Mammary epithelial cell (primary cell): ENCODE measurements at places on chromosomes 4 and X.
A peak's percentile ranks its signal among the peaks of the same experiment; 100 is the strongest.

DNA sequence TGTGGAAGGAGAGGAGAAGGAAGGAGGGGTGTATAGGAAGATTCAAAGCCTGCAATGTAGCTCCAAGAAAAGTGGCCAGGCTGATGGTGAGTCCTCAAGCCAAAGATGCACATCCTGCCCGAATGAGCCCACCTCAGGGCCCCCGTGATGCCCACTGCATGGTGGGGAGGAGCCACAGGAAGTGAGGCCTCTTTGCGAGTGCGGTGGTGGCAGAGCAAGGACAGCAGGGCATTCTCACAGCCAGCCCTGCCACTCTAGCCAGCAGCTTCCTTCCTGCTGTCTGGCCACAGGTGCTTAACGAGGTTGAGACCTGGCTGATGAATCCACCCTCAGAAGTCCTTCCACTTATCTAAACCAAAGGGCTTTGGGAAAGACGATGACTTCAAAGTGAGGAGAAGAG, 55.8 kb downstream of the BCOR start:
- no peak for DNase-seq

GRCh38 chrX:152900937-152901445, 3.1 kb downstream of the ZNF185 start:
- DNase-seq, result no peak

DNA sequence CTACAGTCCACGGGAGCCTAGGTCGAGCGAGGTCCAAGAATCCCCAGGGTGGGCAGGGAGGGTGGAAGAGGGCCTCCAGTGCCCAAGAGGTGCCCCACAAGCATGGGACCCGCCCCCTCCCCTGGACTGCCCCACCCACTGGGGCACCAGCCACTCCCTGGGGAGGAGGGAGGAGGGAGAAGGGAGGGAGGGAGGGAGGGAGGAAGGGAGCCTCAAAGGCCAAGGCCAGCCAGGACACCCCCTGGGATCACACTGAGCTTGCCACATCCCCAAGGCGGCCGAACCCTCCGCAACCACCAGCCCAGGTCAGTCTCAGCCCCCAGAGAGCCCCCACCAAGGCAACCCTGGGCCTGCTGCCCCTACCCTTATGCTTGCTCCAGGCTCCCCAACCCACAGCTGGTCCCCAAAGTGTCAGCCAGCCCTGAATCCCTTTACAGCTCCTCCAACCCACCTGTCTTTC, at the start of gene GATA1:
Gene GATA1, plus strand, starts transcription at position 250 of the 460 bp plus-strand sequence. CDS start 4,520 bp downstream, outside the sequence.
- DNase-seq, result no peak

- no peak for DNase-seq
These were observed 691.9 kb downstream of the TECRL start for GRCh38 chr4:63717384-63717783.

DNA sequence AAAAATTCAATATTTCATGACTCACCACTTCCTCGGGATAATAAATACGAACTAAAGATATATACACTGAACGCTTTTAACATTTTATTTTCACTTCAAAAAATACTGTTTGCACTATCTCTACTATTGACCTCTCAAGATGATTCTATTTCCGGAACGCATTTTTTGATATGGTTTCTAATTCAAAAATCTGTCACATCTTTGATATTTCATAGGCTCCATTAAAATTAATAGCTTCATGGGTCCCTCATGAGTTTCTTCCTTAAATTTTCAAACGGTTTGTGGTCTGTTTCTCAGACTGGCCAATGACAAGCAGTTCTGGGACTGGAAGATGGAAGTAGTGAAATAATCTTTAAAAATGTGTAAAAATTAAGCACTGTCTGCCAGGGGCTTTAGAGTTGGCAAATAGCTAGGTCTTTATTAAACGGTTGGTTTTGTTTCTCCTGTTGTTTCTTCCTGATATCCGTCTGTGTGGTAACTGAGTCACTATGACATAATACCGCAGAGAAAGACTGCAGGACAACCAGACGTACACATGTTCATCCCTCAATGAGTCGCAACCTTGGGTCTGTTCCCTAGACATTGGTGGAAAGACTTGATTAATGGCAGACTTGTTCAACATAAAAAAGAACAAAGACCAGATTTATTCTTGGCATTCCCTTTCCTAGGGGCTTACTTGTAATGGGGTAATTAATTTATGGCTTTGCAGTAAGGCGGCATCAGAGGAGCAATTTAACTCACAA, 133.8 kb downstream of the PALLD start:
- peak; percentile 92 for DNase-seq

- DNase-seq, result no peak
These were observed 7.3 kb upstream of the SEC24D start for GRCh38 chr4:118843237-118843636.

DNA sequence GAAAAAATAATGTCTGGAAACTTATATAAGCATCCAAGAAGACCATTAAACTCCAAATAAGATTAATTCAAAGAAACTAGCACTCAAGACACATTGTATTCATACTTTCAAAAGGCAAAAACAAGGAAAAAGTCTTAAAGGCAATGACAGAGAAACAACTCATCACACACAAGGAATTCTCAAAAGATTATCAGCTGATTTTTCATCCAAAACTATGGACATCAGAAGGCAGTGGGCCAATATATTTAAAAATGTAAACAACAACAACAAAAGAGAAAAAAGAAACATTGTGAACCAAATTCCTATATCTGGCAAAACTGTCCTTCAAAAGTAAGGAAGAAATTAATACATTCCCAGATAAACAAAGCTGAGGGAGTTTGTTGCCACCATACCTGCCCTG, 711.4 kb upstream of the GALNTL6 start:
- DNase-seq, result no peak

- DNase-seq, result no peak
These were observed 795.7 kb downstream of the ADGRL3 start for GRCh38 chr4:61995717-61996340.

- DNase-seq, result no peak
These were observed 528.6 kb downstream of the ANKRD50 start for GRCh38 chr4:124183926-124184325.

DNA sequence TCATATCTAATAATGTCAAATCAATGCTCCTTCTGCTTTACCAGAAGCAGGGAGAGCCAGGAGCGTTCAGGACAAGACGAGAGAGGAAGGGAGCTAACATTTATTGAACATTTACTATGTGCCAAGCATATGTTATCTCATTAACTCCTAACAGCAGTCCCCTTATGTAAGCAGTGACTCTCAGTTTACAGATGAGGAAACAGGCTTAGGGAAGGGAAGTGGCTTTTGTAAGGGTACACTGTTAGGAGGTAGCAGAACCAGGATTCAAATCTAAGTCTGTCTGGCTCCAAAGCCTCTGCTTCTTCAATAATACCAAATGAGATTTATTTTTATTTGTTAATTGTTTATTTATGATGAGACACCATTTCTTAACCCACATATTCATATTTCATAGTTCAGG, 2.6 kb upstream of the STARD8 start:
- DNase-seq, result no peak

DNA sequence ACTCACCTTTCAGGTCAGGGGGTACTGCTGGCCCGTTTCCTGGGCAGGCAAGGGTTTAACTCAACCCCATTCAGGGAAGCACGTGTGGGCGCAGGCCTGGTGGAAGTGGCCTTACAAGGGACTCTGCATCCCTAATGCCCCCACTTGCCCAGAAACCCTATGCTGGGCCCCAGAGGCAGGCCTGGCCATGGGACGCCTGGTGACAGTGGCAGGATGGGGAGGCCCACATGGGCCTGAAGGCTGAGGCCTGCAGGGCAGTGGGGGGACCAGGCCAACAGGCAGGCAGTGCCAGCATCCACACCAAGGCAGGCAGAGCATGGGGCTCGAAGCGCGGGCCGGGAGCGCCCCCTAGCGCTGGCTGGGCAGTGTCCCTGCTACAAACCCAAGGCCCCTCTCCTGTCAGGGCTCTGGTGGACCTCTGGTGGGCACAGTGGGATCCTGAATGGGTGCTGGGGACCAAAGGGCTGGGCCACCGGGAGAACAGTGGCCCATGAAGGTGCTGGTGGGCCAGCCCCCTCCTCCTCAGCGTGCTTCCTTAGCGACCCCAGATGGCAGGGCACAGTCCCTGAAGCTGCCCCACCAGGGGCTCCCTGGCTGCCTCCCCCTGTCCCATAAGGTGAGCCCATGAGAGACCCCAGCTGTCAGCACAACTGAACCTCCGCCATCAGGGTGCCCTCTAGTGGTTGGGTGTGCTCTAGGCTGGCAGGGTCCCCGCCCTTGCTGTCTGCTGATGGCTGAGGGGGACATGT, 16.8 kb downstream of the FGFR3 start:
- DNase-seq, result peak; percentile 37

- DNase-seq, result no peak
These were observed 36.3 kb downstream of the HTT-AS start for GRCh38 chr4:3037957-3038461.

DNA sequence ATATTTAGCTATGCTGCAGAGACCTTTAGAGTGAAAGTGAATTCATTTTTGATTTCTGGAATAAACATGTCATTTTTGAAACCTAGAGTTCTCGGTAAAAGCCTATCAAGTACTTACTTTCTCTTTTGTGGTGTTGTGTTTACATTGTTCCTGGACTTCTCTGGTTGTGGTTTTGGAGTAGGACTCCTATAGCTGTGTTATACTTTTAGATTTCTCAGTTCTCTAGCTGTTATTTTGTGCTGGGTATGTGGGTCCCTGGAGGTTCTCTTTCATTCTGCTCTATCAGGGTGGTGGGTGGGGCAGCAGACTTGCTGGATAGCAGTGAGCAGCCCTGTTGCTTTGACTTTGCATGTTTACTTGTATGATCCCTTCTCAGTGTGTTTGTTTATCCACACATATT, 25.6 kb upstream of the MSMO1 start:
- DNase-seq, result no peak

GRCh38 chr4:71749008-71749594, 34.8 kb downstream of the GC start:
- no peak for DNase-seq

GRCh38 chrX:47828984-47829383, 7.7 kb upstream of the ZNF81 start:
- no peak for DNase-seq

DNA sequence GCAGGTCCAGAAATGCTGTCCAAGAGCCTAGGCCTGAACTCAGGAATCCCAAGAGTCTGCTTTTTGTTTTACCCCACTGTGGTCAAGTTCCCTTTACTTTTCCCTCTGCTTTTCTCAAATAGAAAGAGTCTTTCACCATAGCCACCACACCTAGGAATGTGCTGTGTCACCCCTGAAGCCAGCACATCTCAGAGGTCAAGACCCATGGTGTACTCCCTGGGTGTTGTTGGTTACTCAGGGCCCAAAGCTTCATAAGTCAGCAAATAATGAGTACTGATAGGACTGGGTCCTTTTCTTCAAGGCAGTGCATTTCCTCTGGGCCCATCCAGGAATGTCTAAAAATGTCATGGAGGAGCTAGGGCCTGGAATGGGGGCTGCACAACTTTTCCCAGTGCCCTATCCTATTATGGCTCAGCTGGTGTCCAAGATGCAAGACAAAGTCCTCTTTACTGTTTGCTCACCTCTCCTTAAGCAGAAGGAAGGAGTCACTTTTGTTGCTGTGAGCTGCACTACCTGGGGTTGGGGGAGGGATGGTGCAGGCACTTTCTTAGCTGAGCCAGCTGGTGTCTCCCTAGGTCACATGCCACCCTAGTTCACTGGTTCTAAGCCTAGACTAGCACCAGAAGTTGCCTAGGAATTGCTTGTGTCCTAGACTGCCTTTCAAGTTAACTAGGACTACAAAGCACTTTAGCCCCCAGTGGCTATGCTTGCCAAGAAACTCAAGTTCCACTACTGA, 62.4 kb upstream of the RXFP1 start:
- DNase-seq, result peak; percentile 73

DNA sequence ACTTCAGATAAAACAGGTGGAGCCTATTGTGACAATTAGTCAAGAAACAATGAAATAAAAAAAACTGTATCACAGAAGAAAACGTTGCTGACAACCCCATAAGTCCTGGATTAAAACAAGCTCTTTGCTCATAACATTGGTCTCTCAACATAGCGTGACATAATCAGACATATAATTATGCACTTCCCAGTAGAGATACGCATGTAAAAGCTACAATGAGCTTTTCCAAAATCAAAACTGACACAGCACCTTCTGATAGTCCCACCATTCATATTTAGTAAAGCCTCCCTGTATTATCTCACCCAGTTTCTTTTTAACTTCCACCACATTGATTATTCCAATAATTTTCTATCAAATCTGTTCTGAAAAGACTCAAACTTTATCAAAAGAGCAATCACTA, 372.1 kb upstream of the SMIM31 start:
- DNase-seq, result no peak

GRCh38 chrX:122906726-122907125, 277.4 kb upstream of the GRIA3 start:
- DNase-seq, result no peak

DNA sequence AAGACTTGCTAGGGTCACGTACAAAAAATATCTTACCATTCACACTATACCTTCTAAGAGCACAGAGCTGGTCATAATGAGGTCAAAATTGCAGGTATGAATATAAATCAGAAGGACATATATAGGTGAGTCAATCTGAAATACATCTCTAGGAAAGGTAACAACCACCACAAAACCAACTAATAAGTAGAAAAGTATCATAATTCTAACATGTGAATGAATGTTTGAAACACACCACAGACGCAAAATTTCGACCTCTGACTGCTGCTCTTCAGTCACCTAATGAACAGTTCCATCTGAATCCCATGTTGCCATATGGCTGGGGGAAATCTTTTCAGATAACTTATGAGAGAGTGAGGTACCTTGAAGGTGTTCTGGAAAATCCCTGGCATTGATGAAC, 22.1 kb downstream of the STAP1 start:
- no peak for DNase-seq

- DNase-seq, result peak; percentile 34
These were observed 45.6 kb upstream of the GRIA3 start for GRCh38 chrX:123138473-123138872.

DNA sequence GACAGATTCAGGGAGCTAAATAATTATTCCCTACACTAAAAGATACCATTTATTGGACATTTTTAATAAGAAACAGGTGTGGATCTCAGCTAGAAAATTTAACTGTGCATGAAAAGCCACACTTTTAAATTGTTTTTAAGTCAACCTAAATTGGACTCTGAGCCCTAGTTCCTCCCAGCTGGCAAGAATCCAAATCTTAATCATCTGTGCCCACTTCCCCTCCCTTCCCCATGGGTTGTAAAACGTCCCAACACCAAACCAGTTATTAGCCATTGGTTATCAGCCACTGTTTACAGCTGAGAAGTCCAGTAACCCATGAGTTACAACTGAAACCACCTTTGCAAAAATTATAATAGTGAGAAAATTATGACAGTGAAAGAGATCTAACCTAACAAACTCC, 125.6 kb upstream of the S100G start:
- DNase-seq, result no peak

DNA sequence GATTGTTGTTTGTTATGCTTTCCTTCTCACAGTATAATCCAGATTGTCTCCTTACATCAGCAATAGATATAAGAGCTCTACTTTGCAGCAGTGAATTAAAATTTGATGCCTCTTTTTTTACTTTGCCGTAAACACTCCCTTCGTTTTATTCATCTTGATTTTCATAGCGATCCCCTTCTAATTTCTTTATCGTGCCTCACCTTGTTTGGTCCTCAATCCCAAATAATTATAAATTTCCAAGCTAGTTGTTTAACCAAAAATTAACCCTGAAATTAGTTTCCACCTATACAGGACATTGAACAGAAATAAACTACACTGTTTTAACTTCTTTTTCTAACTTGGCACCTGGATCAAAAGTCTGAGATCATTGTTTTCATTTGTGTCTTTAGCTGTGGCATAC, 35.1 kb upstream of the GRID2 start:
- DNase-seq, result no peak
